Testis (tissue), 5 donors: ENCODE measurements at places on chromosomes 3 and 15. TPM values are rescaled to one million over a fixed set of nuclear protein-coding genes. Genes with fewer than 3 reads are reported as not detected.

- peaks cover 7% of the 10 kb centered on the region for H3K4me1 ChIP-seq
- no peak overlapping the region for H3K27ac ChIP-seq
- no peaks in the 10 kb centered on the region for H3K27me3 ChIP-seq
- H3K36me3 ChIP-seq = no peaks in the 10 kb centered on the region
These were observed 15.0 kb downstream of the EPHB1 start for GRCh38 chr3:134810052-134810435.

DNA sequence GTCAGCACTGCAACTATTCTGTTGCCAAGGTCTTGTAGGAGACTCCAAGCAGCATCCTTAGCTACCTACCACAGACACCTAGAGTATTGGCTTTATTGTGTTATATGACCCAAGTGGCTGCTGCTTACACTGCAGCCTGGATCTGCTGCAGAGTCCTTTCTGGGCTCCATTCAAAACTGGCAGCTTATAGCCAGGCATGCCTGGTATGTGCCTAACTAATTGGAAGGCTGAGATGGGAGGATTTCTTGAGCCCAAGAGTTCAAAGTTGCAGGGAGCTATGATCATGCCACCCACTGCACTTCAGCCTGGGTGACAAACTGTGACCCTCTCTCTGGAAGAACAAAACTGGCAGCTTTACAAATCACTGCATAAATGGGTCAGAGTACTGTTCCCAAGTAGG lies 8.6 kb downstream of the NDUFB4 start:
- no peaks in the 10 kb centered on the region for H3K27me3 ChIP-seq
- no peak overlapping the region for H3K27ac ChIP-seq
- DNase-seq = no peak
- no peak overlapping the region for H3K4me3 ChIP-seq
- no peaks in the 10 kb centered on the region for H3K36me3 ChIP-seq
- H3K4me1 ChIP-seq = peaks cover under 1% of the 10 kb centered on the region

DNA sequence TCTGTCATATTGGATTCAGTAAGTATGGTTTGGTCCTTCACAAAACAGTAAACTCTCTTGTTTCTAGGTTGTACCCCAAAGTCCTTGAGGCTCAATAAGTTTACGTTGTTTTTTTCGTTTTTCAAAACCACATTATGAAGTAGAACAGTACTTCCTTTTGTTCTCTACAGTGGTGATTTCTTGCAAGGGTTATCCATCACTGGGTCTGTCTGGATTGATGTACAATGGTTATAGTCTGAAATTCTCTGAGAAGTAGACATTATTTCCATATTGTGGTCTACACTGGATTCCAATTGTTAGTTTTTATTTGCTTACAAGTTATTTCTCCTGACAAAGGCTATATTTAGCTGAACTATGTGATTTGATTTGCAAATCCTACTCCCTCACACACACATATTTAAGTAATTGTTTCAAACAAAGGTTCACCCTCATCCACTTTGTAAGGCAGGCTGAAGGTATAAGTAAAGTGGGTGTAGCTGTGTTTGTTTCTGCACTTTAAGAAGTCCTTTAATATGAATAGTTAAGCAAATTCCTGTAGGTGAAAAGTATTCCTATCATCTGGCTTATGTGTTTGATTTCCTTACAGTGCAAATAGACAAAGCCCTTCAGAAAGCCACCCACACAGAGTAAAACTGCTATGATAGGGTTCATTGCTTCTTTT lies 64.2 kb upstream of the MME start:
- H3K4me1 ChIP-seq = no peaks in the 10 kb centered on the region
- no peak overlapping the region for H3K4me3 ChIP-seq
- no peaks in the 10 kb centered on the region for H3K27me3 ChIP-seq
- no peak for DNase-seq
- H3K27ac ChIP-seq = no peak overlapping the region

GRCh38 chr15:55253580-55253979 lies 36.0 kb downstream of the RAB27A start:
- H3K36me3 ChIP-seq = no peaks in the 10 kb centered on the region
- H3K27me3 ChIP-seq = no peaks in the 10 kb centered on the region
- H3K27ac ChIP-seq = no peak overlapping the region
- H3K4me1 ChIP-seq = no peaks in the 10 kb centered on the region
- no peak for DNase-seq

DNA sequence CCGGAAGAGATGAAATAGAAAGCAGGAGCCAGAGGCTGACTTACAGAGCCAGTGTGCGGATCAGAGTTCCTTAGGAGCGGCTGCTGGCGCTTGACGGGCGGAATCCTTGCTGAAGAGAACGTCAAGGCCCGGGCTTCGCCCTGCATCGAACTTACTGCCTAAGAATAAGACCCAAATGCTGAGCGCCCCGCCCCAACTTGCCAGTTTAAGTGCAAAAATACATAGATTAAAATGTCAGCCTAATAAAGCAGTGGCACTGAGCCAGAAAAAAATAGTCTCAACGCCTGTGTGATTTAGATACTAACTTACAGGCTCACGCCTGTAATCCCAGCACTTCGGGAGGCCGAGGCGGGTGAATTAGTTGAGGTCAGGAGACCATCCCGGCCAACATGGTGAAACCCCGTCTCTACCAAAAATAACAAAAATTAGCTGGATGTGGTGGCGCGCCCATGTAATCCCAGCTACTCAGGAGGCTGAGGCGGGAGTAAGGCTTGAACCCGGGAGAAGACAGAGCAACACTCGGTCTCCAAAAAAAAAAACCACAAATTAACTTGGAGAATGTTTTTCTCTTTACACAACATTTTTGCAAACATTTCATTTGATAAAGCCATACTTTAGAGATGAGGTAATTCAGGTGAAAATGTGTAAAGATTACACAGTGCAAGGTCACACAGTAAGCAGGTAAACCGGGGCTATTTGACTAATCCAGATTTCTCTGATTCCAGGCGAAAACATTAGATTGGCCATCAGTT lies 1.2 kb upstream of the UBP1 start:
- DNase-seq = peak; percentile 70
- H3K36me3 ChIP-seq = no peaks in the 10 kb centered on the region
- H3K27ac ChIP-seq = peak overlapping the region; percentile 97
- H3K4me3 ChIP-seq = peak overlapping the region; percentile 83
- H3K4me1 ChIP-seq = peaks cover 24% of the 10 kb centered on the region

DNA sequence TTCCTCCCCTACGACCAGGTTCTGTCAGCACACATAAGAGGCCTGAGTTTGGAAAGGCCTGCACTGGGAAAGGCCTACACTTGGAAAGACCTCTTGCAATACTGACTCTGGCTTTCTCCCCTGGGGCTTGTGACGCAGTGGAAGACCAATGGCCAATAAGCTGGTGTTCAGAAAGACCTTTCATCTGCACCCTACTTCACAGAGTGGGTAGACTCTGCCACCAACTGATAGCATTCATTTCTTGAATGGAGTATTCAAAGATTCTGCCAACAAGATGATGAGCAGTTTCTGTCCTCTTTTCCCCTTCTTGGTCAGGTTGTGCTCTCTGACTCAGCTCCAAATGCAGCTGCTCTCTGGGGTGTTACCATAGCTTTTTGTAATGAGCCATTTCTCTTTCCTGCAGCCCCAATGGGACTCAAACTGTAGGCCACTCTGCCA lies 48.8 kb downstream of the TIPARP start:
- no peak for DNase-seq
- H3K27me3 ChIP-seq = no peaks in the 10 kb centered on the region
- H3K4me3 ChIP-seq = no peak overlapping the region
- no peaks in the 10 kb centered on the region for H3K36me3 ChIP-seq
- H3K4me1 ChIP-seq = no peaks in the 10 kb centered on the region
- no peak overlapping the region for H3K27ac ChIP-seq

GRCh38 chr15:61404567-61404966 lies 175.5 kb upstream of the RORA start:
- no peak overlapping the region for H3K27ac ChIP-seq
- H3K4me3 ChIP-seq = no peak overlapping the region
- H3K36me3 ChIP-seq = no peaks in the 10 kb centered on the region
- H3K4me1 ChIP-seq = no peaks in the 10 kb centered on the region

- H3K4me1 ChIP-seq = peaks cover 58% of the 10 kb centered on the region
- no peaks in the 10 kb centered on the region for H3K36me3 ChIP-seq
- DNase-seq = peak; percentile 66
These were observed 27.6 kb downstream of the TBC1D2B start for GRCh38 chr15:78049691-78050440.

DNA sequence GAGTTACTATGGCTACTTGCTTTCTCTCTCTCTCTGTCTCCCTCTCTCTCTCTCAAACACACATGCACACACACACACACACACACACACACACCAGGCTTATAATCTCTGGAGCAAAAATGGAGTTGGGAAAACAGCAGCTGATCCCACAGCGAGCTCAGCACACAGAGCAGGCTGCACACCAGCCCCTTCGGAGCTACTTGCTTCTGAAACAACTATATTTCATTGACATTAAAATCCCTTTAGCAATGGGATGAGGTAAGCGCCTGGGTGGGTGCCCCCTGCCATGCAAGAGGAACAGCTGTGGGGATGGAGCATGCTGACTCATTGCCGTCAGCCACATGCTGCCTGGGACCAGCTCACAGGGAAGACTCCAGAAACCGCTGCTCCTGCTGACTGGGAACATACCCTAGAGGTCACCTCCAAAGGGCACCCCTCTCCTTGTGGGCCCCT lies 45.7 kb downstream of the B3GNT5 start:
- H3K27ac ChIP-seq = no peak overlapping the region
- H3K4me1 ChIP-seq = no peaks in the 10 kb centered on the region
- no peaks in the 10 kb centered on the region for H3K27me3 ChIP-seq
- no peak overlapping the region for H3K4me3 ChIP-seq
- no peak for DNase-seq

- H3K4me1 ChIP-seq = no peaks in the 10 kb centered on the region
- no peak for DNase-seq
- H3K27ac ChIP-seq = no peak overlapping the region
- H3K27me3 ChIP-seq = no peaks in the 10 kb centered on the region
- no peak overlapping the region for H3K4me3 ChIP-seq
These were observed 74.3 kb downstream of the FNDC3B start for GRCh38 chr3:172113710-172114109.

- H3K36me3 ChIP-seq = peaks cover 5% of the 10 kb centered on the region
- H3K27me3 ChIP-seq = no peaks in the 10 kb centered on the region
- no peak overlapping the region for H3K4me3 ChIP-seq
- no peaks in the 10 kb centered on the region for H3K4me1 ChIP-seq
- H3K27ac ChIP-seq = no peak overlapping the region
These were observed 38.7 kb downstream of the PDIA5 start for GRCh38 chr3:123105201-123106189.

DNA sequence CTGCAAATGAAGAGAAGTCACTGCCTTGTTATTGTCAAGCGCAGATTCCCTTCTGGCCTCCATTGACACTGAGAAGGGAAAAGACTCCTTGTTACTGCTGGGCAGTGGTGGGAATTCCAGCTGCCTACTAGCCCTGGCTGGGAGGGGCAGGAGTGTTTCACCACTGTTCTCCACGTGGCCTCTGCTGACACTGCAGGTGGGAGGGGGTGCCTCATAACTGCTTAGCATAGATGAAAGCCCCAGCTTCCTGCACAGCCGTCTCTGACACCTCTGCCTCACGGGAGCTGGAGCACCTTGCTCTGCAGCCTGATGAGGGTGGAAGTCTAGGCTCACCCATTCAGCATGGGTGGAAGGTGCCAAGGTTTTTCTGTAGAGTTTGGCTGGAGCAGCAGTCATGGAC lies 52.1 kb downstream of the TM2D3 start:
- H3K4me3 ChIP-seq = no peak overlapping the region
- no peak overlapping the region for H3K27ac ChIP-seq
- no peak for DNase-seq
- H3K27me3 ChIP-seq = no peaks in the 10 kb centered on the region
- no peaks in the 10 kb centered on the region for H3K4me1 ChIP-seq
- H3K36me3 ChIP-seq = no peaks in the 10 kb centered on the region

DNA sequence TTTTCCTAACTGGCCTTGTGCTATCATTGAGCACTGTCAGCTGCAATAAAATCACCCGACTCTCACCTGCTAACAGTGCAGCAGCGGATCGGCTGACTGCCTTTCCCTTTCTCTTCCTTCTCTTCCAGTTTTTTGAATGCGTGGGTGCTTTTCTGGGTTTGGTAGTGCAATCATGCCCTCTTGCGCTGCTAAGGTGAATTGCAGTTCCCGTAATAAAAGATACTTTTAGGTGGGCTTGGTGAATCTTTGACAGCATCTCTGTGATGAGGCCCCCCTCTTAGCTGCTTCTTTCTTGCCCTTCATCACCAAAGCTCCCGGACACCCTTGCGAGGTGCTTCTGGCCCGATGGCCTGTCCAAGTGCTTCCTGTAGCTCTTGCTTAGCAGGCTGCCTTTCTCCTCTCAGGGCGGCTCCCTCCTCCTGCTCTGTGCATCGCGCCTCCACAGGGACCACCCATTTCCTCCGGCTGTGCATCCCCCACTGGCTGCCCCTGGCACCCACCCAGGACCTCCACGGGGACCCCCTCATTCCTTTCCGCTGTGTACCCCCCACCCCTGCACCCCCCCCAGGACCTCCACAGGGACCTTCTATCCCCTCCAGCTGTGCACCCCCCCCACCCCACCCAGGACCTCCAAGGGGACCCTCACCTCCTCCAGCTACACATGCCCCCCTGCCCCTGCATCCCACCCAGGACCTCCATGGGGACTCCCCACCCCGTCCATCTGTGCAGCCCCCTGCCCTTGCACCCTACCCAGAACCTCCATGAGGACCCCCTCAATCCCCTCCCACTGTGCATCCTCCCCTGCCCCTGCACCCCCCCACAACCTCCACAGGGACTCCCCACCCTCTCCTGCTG lies 50.8 kb upstream of the RPL32 start:
- no peaks in the 10 kb centered on the region for H3K36me3 ChIP-seq
- H3K27me3 ChIP-seq = no peaks in the 10 kb centered on the region
- H3K4me1 ChIP-seq = peaks cover 7% of the 10 kb centered on the region
- H3K27ac ChIP-seq = no peak overlapping the region
- no peak overlapping the region for H3K4me3 ChIP-seq
- peak; percentile 63 for DNase-seq

DNA sequence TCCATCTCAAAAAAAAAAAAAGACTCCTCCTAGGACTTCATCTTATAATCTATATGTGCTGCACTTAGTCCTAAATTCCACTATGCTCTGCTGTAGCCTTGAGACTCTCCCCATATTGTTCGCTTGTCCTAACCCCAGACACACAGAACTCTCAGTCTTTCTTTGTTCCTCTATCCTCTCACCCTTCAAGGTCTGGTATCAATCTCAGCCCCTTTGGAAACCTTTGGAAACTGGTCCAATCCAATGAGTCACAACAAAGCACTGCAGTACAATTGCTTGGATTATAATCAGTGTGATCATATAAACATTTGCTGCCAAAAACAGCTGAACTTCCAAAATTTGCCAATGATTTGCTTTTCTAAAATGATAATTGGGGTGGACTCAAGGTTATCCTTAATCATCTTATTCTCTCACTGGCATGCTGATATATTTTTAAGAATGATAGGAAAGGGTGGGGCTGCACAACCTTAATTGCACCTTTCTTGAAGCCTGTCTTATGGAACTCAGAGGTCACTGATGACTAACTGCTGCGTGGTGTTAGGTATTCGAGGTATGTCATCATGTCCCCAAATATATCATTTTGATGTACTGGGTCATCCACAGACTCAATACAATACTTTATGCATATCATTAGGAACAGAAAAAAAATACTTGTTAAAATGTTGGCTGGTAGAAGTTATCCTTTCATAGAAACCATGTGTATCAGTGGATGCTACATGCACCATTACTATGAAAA lies 756.7 kb downstream of the NR2F2 start:
- DNase-seq = no peak
- H3K4me1 ChIP-seq = no peaks in the 10 kb centered on the region
- H3K4me3 ChIP-seq = no peak overlapping the region
- H3K36me3 ChIP-seq = no peaks in the 10 kb centered on the region
- H3K27ac ChIP-seq = no peak overlapping the region

The HAPLN3 gene
- 5.6 TPM for polyA plus RNA-seq

The LRRC15 gene
- 0.75 TPM for polyA plus RNA-seq

The HIGD2B gene
- 10.2 TPM for polyA plus RNA-seq

The PAK6 gene
- polyA plus RNA-seq = 47.4 TPM
